ENCODE measurements at places on chromosomes 2 and 18.

DNA sequence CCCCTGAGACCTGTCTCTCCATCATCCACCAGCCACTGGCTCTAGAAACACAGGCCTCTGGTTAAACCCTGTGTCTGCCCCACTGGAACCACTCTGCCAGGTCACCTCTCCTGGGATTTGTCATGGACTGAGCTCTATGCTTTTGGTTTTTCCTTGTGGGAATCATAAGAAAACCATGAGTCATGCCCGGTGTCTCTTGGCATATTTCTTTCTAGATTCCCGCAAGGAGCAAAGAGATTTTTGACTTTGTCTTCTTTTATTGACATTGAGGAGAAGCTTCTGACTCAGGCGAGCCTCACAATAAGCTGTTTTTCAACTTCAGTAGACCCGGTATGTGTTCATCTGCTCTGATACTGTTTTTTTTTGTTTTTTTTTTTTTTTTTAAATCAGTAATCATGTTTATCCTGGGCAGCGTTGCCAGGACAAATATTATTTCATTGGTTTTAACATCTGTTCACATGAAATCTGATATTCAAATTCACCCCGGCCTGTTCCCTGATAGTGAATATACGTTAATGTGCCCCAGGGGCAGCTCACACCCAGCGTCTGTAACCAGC, 207.1 kb downstream of the ACKR3 start:
- DNase-seq, result no peak

DNA sequence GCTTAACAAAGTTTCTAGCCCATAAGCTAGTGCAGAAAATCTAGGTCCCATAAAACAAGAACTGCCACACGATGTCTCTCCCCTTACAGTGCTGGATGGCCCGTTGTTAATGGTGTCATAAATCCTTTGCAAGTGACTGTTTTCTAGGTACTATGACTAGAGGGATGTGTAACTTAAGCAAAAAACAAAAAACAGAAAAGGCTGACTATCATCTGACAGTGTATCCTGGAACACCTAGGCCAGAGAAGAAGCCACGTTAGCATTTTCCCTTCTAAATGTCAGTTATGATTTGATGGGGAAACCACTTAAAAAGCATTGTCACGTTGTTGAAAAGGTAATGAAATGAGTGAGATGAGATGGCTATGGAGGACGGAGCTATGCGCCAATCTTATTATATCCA, 2.4 kb downstream of the CASP8 start:
- no peak for DNase-seq

DNA sequence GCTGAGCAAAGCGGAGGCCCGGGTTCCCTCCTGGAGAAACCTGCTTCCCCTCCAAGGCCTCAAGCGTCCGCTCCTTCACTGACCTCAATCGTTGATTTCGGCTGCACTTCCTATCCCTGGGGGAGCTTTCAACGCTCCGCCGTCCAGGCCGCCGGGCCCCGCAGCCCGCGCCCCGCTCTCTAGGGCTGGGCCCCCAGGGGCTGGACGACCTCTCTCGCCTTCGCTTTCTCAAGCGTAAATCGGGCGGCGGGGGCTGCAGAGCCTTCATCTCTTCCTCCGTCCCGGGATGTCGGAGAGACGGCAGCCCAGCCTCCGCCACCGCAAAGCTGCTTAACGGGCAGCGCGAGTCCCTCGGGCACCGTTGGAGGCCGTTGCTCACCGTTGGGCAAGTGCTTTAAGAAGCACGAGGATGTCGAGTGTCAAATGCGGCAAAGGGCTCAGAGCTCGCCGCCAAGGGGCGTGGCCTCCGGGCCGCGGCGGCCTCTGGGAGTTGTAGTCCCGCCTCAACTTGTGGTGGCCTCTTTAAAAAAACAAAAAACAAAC, 8.5 kb downstream of the HES6 start:
- peak; percentile 74 for DNase-seq

- DNase-seq, result no peak
Measured at GRCh38 chr2:237782181-237782580, 16.4 kb upstream of the RBM44 start.

- DNase-seq, result no peak
Measured at GRCh38 chr18:24862201-24862816, 401.9 kb downstream of the HRH4 start.

GRCh38 chr2:61179701-61180639, 18.0 kb downstream of the C2orf74 start:
- DNase-seq, result no peak

GRCh38 chr18:46008531-46008930, 41.4 kb upstream of the EPG5 start:
- no peak for DNase-seq

GRCh38 chr2:145635706-145636427, 1115.9 kb upstream of the ZEB2 start:
- DNase-seq, result no peak

- no peak for DNase-seq
Measured at GRCh38 chr2:137959166-137959565, 5.1 kb upstream of the HNMT start.

DNA sequence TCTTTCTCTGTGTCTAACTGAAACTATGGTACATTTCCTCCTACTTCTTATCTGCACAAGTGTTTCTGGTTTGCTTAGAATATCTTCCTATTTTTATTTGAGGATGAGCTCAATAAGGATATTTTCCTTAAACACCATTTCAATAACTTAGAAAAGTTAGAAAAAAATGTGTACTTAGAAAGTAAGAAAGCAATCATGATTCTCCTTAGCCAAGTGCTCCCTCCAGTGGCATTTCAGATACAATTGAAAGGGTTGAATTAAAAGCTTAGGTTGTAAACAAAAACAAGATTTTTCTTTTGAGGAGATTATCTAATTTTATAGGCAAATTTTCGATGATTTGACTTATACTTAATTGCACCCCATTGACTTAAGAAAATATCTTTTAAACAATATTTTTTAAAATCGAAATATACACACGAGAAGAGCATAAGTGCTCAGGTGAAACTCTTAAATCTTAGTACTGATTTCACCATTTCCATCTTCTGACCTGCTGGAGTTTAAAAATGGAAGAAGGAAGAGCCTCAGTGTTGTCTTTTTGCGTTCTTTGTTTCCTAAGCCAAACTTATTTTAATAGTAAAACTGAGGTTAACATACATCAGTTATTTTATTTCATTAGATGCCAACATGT, 26.9 kb downstream of the C18orf63 start:
- DNase-seq, result no peak

- no peak for DNase-seq
Measured at GRCh38 chr2:215870986-215871385, 142.4 kb downstream of the MREG start.

DNA sequence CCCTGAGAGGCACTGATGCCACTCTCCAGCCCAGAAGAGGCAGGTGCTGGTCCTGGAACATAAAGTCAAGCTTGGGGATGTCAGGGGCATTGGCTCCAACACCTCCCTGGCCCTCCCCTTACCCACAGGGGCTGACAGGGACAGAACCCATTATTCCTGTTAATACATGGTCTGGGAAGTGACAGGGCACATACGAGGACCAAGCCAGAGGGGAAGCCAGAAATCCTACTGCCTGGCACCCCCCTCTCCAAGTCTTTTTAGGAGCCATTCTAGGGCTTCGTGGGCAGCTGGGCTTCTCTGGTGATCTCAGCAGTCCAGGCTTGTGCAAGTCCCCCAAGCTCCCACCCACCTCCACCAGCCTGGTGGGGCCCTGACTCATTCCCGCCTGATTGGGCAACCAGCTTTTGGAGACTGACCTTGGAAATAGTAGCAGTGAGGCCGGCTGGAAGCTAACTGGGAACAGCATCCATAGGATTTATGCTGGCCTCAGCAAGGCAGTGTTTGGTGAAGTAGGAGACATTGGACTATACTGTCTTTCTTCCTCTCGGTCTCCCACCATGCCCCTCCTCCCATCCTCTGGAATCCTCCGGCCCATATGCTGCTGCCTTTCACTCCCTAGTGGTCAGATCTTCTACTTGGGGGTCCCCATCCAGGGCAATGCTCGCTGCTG, 86.4 kb upstream of the HK2 start:
- no peak for DNase-seq

GRCh38 chr2:61640406-61640805, 102.2 kb upstream of the XPO1 start:
- DNase-seq, result no peak

- no peak for DNase-seq
Measured at GRCh38 chr18:79597176-79597830, 82.3 kb upstream of the CTDP1 start.

DNA sequence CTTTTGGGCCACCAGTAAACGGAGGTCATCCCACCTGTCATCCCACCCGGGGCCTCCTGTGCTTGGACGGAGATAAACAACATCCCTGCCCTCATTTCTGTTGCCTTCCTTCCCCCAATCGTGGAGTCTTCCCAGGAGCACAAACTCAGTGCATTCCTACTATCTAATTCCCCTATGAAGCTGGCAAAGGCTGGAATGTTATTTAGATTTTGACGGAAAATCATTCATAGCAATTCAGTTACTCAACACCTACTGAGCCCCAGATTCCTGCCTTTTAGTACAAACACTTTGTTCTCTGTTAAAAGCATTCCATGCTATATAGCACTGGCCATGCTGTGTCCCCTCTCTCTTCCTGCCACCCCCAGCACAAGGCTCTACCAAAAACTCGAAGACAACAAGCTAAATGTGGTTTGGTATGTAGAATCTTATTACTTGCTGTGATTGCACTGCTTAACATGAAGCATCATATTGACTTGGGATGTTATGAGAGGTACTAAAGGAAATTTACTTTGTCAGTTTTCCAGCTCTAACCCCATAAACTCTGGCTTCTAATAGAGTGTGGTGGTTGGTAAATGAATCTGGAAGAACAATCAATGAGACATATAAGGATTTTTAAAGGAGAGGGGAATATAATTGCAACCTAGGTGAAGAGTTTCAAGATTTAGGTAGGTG, 32.3 kb upstream of the IMPA2 start:
- DNase-seq, result no peak

DNA sequence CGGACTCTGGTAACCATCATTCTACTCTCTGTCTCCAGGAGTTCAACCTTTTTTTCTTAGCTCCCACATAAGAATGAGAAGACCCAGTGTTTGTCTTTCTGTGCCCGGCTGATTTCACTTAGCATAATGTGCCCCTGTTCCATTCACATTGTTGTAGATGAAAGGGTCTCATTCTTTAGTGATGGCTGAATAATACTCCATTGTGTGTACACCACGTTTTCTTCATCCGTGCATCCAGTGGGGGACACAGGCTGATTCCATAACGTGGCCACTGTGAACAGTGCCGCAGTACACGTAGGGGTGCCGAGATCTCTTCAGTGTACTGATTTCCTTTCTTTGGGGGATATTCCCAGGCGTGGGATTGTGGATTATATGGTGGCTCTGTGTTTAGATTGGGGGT, 72.3 kb upstream of the NFATC1 start:
- no peak for DNase-seq

- no peak for DNase-seq
Measured at GRCh38 chr18:13300029-13300428, 81.5 kb downstream of the LDLRAD4 start.

DNA sequence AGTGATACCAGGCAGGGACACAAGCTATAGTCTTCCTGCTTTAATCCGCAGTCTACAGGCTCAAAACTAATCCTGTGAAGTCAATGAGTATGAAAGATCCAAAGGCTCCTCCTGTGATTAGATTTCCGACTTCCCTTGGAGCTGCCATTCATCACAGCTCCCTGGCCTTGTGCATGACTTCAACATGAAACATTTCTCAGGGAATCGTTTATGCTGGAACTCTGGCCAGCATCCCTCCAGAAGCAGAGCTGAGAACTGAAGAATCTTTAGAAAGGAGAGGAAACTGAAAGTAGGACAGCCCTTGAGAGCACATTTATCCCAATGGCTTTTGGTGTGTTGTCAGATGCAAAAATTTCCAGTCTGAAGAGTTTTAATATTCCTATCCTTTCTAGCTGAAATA, 84.3 kb upstream of the SESTD1 start:
- peak; percentile 4 for DNase-seq

GRCh38 chr2:110770959-110771431, 38.6 kb downstream of the ACOXL start:
- no peak for DNase-seq

- no peak for DNase-seq
Measured at GRCh38 chr2:15780912-15781574, 159.3 kb upstream of the MYCN start.

DNA sequence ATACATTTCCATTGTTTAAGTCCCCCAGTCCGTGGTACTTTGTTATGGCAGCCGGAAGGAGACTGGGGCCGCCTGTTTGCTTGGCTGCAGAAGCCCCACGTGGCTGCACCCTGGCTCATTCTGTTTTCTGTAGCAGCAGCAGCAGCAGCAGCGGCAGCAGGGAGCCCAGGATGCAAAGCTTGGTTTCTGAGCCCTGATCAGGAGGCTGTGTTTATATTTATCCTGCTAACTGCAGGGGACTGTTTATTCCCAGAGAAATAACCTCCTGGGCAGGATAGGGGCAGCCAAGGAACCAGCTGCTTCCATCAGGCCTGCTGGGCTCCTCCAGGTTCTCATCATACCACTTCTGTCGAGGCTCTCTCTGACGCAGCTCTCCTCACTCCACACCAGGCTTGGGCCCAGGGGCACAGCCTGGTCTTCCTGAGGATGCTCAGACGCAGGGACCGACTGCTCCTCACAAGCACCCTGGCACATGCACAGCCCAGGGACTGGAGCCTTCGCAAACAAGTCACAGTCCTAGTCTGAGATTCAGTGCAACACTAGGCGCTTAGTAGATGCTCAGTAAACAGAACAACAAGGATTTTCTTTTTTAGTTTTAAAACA, 139.0 kb downstream of the MSH2 start:
- DNase-seq, result no peak

GRCh38 chr2:157751462-157752058, 122.9 kb upstream of the ACVR1C start:
- DNase-seq, result peak; percentile 12

DNA sequence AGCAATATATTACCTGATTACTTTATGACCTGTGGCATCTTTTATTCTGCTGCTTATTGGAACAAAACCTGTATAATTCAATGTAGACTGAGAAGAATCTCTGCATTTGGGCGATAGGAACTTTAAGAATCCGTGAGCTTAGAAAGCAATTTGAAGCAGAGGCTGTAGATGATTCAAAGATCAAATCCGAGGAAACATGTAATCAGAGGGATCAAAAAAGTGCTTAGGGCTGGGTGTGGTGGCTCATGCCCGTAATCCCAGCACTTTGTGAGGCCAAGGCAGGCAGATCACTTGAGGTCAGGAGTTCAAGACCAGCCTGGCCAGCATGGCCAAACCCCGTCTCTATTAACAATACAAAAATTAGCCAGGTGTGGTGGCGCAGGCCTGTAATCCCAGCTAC, 198.4 kb downstream of the MTX2 start:
- DNase-seq, result no peak
